ENCODE measurements at places on chromosomes 12 and 14. TPM values are rescaled to one million over a fixed set of nuclear protein-coding genes. Genes with fewer than 3 reads are reported as not detected.

GRCh38 chr12:33587354-33587753 is 147.7 kb upstream of the SYT10 start:
- H3K4me3 ChIP-seq: no peak overlapping the region
- DNase-seq: no peak
- no peaks in the 10 kb centered on the region for H3K4me1 ChIP-seq
- no peak overlapping the region for H3K27ac ChIP-seq
- no peaks in the 10 kb centered on the region for H3K27me3 ChIP-seq

DNA sequence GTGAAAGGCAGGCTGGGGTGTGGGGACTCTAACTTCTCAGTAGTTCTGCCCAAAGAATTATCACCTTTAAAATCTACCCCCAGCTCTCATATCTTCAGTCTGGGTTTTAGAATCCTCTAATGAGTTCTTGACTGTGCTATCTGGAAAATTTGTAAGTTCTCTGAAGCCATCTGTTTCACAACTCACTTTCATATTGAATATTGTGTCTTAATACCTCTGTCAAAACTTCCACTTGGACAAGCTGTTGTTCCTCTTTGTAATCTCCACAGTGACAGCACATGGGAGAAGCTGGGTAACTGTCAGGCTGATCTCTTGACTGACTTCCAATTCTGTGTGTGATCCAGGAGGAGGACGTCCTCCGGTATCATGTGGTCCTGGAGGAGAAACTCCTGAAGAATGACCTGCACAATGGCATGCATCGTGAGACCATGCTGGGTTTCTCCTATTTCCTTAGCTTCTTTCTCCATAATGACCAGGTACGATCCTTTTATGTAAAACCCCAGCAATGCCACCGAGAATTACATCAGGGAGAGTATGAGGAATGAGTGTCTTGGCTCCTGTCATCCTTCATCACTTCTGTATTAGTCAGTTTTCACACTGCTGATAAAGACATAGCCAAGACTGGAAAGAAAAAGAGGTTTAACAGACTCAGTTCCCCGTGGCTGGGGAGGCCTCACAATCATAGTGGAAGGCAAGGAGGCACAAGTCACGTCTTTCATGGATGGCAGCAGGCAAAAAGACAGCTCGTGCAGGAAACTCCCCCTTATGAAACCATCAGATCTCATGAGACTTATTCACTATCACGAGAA is 111.9 kb downstream of the STAB2 start:
- H3K4me1 ChIP-seq: no peaks in the 10 kb centered on the region
- no peak overlapping the region for H3K27ac ChIP-seq

DNA sequence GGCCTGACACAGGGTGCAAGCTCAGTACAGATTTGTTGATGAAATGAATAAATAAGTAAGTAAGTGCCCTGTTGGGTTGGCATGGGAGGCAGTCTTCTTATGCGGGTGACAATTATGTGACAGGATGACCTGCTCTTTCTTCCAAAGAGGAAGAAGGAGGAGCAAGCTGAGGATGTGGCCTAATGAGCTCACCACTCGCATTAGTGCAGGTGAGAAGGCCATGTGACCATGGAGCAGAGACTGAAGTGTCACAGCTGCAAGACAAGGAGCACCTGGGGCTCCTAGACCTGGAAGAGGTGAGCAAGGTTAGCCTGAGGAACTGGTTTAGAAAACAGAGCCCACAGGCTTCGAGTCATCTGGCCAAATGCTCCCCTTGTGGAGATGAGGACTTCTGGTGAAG is 34.9 kb downstream of the LRTM2 start:
- H3K27me3 ChIP-seq: no peaks in the 10 kb centered on the region
- H3K4me1 ChIP-seq: no peaks in the 10 kb centered on the region
- no peak overlapping the region for H3K4me3 ChIP-seq

GRCh38 chr12:29220632-29221336 is 71.7 kb downstream of the FAR2 start:
- H3K4me1 ChIP-seq: no peaks in the 10 kb centered on the region
- no peak for DNase-seq
- no peaks in the 10 kb centered on the region for H3K36me3 ChIP-seq
- H3K27ac ChIP-seq: no peak overlapping the region

DNA sequence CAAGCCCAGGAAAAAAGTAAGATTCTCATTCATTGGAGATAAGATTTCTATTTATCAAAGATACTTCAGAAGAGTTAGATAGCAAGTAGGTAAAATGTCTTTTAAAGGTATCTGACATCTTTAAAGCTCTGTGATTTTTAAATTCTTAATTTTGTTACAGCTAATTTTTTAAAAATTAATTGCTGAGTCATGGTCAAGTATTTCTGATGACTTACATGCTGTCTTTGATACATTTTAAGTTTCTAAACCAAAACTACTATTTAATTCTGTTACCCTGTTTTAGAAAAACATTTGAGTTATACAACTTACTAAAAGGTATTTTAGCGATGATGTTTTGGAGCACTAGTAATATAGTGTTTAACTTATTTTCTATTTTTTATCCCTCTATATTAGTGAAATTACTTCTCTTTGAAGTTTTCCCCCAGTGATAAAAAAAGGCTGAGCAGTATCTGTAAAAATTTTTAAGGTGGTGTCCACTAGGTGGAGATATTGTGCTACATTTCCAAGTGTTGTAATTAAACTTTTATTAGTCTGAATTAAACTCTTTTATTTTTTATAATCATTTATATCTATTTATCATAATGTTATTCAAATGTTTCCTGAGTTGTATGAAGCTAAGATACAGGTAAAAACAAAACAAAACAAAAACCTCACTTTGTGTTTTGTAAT is 11.5 kb downstream of the ALG10 start:
- H3K4me3 ChIP-seq: no peak overlapping the region
- DNase-seq: peak; percentile 46
- H3K4me1 ChIP-seq: no peaks in the 10 kb centered on the region
- no peaks in the 10 kb centered on the region for H3K27me3 ChIP-seq
- no peak overlapping the region for H3K27ac ChIP-seq
- no peaks in the 10 kb centered on the region for H3K36me3 ChIP-seq

DNA sequence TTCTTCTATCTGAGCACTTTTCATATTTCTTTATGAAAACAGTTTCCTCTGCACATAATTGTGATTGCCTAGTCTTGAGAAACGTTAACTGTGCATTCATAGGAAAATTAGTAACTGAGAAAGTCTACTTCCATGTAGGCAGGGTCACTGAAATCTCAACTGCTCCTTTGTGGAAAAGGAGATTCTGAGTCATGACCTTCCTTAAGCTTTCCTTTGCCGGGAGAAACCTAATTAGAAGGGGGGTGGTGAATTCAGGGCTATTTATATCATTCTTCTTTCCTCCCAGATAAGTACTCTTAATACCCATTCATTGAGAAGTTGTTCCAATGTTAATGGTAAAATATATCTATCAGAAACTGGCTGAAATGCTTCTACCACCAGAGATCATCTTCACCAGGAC is 751.0 kb upstream of the TMEM132C start:
- H3K36me3 ChIP-seq: no peaks in the 10 kb centered on the region
- H3K27me3 ChIP-seq: no peaks in the 10 kb centered on the region
- no peaks in the 10 kb centered on the region for H3K4me1 ChIP-seq
- DNase-seq: no peak
- no peak overlapping the region for H3K4me3 ChIP-seq

DNA sequence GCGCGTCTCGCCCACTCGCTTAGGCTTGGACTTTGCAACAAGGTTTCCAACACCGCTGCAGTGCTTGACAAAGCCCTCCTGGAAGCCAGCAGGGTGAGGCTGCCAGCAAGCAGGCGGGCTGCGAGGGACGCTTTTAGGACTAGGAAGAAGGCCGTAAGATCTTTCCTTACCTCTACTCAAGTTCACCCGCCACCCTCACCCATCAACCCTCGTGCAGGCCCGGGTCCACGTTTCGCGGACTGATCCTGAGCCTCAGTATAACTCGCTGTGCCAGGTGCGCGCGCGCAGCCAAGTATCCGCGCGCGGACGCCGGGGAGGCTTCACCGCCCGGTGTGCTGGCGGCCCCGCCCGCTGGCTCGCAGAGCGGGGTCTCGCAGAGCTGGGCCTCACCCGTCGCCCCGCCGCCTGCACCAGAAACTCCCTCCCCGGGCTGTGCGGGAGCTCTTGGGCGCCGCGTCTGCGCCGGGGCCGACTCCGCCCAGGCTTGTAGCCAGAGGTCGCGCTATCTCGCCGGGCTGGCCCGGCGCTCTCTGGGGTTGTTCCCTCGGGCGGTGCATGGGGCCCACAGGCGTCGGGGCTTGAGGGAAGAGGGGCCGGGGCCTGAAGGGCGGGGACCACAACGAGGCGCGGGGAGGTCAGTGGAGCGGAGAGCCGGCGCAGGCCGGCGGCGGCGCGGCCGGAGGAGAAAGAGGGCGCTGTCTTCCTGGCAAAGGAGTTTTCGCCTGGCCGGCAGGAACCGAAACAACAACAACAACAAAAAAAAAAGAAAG is 7.6 kb upstream of the SIX1 start:
- peaks cover 39% of the 10 kb centered on the region for H3K4me1 ChIP-seq
- peak overlapping the region; percentile 66 for H3K4me3 ChIP-seq
- peak; percentile 82 for DNase-seq
- no peak overlapping the region for H3K27ac ChIP-seq
- no peaks in the 10 kb centered on the region for H3K36me3 ChIP-seq

GRCh38 chr14:78104160-78104559 is 66.0 kb upstream of the NRXN3 start:
- no peaks in the 10 kb centered on the region for H3K27me3 ChIP-seq
- no peak overlapping the region for H3K4me3 ChIP-seq
- no peak overlapping the region for H3K27ac ChIP-seq
- no peak for DNase-seq
- no peaks in the 10 kb centered on the region for H3K4me1 ChIP-seq

GRCh38 chr14:105168496-105168978 is at the start of gene JAG2:
Gene JAG2 (minus strand): TSS chr14:105168776. CDS start chr14:105168420, 356 bp downstream.
- H3K27me3 ChIP-seq: no peaks in the 10 kb centered on the region
- DNase-seq: peak; percentile 58
- H3K36me3 ChIP-seq: no peaks in the 10 kb centered on the region
- H3K4me1 ChIP-seq: peaks cover 15% of the 10 kb centered on the region
- H3K27ac ChIP-seq: no peak within 1 kb of the TSS

- H3K36me3 ChIP-seq: no peaks in the 10 kb centered on the region
- H3K4me3 ChIP-seq: no peak overlapping the region
- no peaks in the 10 kb centered on the region for H3K27me3 ChIP-seq
- H3K4me1 ChIP-seq: no peaks in the 10 kb centered on the region
- DNase-seq: no peak
These were observed 65.8 kb downstream of the VEZT start for GRCh38 chr12:95283371-95283770.

DNA sequence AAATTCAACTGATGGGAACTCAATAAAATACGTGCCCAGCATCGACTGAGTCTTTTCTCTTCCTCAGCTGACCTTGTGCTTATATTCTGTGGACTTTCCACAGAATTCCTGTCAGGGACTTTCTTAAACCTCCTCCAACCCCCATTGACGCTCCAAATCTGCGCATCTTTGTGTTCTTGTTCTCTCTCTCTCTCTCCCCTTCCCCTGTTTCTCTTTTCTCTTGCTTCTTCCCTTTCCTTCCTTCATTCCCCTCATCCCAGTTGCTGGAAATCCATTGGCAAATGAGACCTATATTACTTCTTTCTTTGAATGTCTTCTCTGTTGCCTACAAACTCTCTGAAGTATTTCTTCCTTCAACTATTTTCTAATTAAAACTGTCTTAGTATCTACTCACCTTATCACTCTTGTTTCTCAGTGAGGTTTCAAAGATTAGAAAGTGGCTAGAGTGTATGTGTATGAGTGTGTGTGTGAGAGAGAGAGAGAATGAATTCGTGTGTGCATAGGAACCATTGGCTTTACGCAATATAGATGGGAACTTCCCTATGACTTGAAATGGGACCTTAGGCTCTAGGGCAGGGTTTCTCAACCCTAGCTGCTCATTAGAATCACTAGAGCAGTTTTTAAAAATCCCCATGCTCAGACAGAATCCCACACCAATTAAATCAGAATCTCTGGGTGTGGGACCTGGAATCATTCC is 41.8 kb upstream of the DHRS7 start:
- H3K27ac ChIP-seq: no peak overlapping the region
- H3K27me3 ChIP-seq: no peaks in the 10 kb centered on the region
- no peaks in the 10 kb centered on the region for H3K36me3 ChIP-seq
- no peak overlapping the region for H3K4me3 ChIP-seq

- H3K4me3 ChIP-seq: no peak overlapping the region
- H3K36me3 ChIP-seq: no peaks in the 10 kb centered on the region
- no peak overlapping the region for H3K27ac ChIP-seq
- DNase-seq: no peak
- no peaks in the 10 kb centered on the region for H3K4me1 ChIP-seq
These were observed 141.3 kb downstream of the KLHL28 start for GRCh38 chr14:44820230-44820964.

GRCh38 chr12:48927261-48927660 is 2.0 kb upstream of the FKBP11 start:
- H3K36me3 ChIP-seq: peaks cover 11% of the 10 kb centered on the region
- no peak for DNase-seq
- H3K27ac ChIP-seq: no peak overlapping the region
- H3K27me3 ChIP-seq: no peaks in the 10 kb centered on the region
- no peak overlapping the region for H3K4me3 ChIP-seq

DNA sequence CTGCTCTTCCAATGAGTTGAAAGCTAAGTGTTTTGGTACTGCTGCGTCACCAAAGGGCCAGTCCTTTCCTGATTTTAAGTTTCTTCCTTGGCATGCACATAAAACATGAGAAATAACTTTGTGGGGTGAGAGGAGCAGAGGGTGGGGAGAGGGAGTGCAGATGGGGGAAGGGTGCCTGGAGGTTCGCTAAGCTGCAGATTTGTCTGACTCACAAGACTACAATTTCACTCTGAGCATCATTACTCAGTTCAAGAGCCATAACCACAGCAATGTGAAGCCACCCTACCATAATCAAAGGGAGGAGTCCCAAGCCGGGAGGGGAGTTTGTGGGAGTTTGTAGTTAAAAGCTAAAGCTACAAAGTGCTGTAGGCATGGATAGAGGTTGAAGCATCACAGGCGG is 136.1 kb downstream of the ANO2 start:
- no peak for DNase-seq
- H3K4me1 ChIP-seq: no peaks in the 10 kb centered on the region
- H3K36me3 ChIP-seq: no peaks in the 10 kb centered on the region

- peaks cover 12% of the 10 kb centered on the region for H3K4me1 ChIP-seq
- no peak for DNase-seq
- H3K36me3 ChIP-seq: no peaks in the 10 kb centered on the region
- H3K27me3 ChIP-seq: no peaks in the 10 kb centered on the region
- H3K27ac ChIP-seq: no peak overlapping the region
These were observed 33.8 kb upstream of the BCL2L14 start for GRCh38 chr12:12036901-12037300.

- H3K27me3 ChIP-seq: no peaks in the 10 kb centered on the region
- DNase-seq: no peak
- H3K36me3 ChIP-seq: no peaks in the 10 kb centered on the region
- no peaks in the 10 kb centered on the region for H3K4me1 ChIP-seq
These were observed 96.9 kb upstream of the TBX3 start for GRCh38 chr12:114780746-114781399.

- no peak for DNase-seq
- H3K4me3 ChIP-seq: no peak overlapping the region
- H3K27me3 ChIP-seq: no peaks in the 10 kb centered on the region
- no peaks in the 10 kb centered on the region for H3K4me1 ChIP-seq
These were observed 118.6 kb downstream of the CCDC91 start for GRCh38 chr12:28308891-28309290.

Gene STYX
- 5.8 TPM for polyA plus RNA-seq

Gene POTEM
- not detected for polyA plus RNA-seq

Gene KRT78
- polyA plus RNA-seq: not detected

Gene NTF3
- polyA plus RNA-seq: not detected

Gene SDR9C7
- not detected for polyA plus RNA-seq

Gene PLA2G1B
- polyA plus RNA-seq: not detected

Gene TSHR
- polyA plus RNA-seq: 0.59 TPM

Gene BRMS1L
- 1.1 TPM for polyA plus RNA-seq

All from B cell (primary cell).